Progenitor cell of endocrine pancreas (in vitro differentiated cells): ENCODE measurements at places on chromosomes 3 and 15. TPM values are rescaled to one million over a fixed set of nuclear protein-coding genes. Genes with fewer than 3 reads are reported as not detected.

DAZL gene
- not detected in 2 replicates for total RNA-seq

LYZL4 gene
- total RNA-seq = not detected in 2 replicates

SV2B gene
- total RNA-seq = 19.9 and 24.9 TPM in 2 replicates

CTXN2 gene
- 0.16 and 0.38 TPM in 2 replicates for total RNA-seq

LINGO1 gene
- 35.1 and 41.3 TPM in 2 replicates for total RNA-seq

SPTBN5 gene
- 6.6 and 7.9 TPM in 2 replicates for total RNA-seq

GOLGA6B gene
- not detected in 2 replicates for total RNA-seq

CLSTN2 gene
- total RNA-seq = 2.8 and 2.9 TPM in 2 replicates

CEMIP gene
- total RNA-seq = 0.77 and 1.3 TPM in 2 replicates

ARPIN gene
- 19.6 and 20.4 TPM in 2 replicates for total RNA-seq

SKOR1 gene
- 0.60 and 0.75 TPM in 2 replicates for total RNA-seq

PLAAT1 gene
- total RNA-seq = 2.1 and 2.2 TPM in 2 replicates

MYLK gene
- 1.1 and 3.8 TPM in 2 replicates for total RNA-seq

PARP15 gene
- total RNA-seq = 0.55 TPM in 2 replicates

C3orf62 gene
- total RNA-seq = 14.8 and 15.1 TPM in 2 replicates

IL12A gene
- 0.33 TPM in 1 of 2 replicates, not detected in the other for total RNA-seq
